ENCODE measurements at places on chromosomes 12 and 14. TPM values are rescaled to one million over a fixed set of nuclear protein-coding genes. Genes with fewer than 3 reads are reported as not detected.
A peak's percentile ranks its signal among the peaks of the same experiment; 100 is the strongest.

RFLNA gene
- total RNA-seq = not detected

- no peak for DNase-seq
- no peak overlapping the region for H3K27ac ChIP-seq
- no peaks in the 10 kb centered on the region for H3K4me1 ChIP-seq
- H3K36me3 ChIP-seq = no peaks in the 10 kb centered on the region
- peaks cover 25% of the 10 kb centered on the region for H3K27me3 ChIP-seq
- no peak overlapping the region for H3K4me3 ChIP-seq
These were observed 14.4 kb downstream of the EML1 start for GRCh38 chr14:99807413-99808153.

GRCh38 chr14:69315301-69315700 is 55.3 kb downstream of the GALNT16 start:
- no peaks in the 10 kb centered on the region for H3K36me3 ChIP-seq
- peaks cover 3% of the 10 kb centered on the region for H3K27me3 ChIP-seq
- H3K27ac ChIP-seq = no peak overlapping the region
- no peaks in the 10 kb centered on the region for H3K4me1 ChIP-seq

SLCO1C1 gene
- total RNA-seq = not detected

DNA sequence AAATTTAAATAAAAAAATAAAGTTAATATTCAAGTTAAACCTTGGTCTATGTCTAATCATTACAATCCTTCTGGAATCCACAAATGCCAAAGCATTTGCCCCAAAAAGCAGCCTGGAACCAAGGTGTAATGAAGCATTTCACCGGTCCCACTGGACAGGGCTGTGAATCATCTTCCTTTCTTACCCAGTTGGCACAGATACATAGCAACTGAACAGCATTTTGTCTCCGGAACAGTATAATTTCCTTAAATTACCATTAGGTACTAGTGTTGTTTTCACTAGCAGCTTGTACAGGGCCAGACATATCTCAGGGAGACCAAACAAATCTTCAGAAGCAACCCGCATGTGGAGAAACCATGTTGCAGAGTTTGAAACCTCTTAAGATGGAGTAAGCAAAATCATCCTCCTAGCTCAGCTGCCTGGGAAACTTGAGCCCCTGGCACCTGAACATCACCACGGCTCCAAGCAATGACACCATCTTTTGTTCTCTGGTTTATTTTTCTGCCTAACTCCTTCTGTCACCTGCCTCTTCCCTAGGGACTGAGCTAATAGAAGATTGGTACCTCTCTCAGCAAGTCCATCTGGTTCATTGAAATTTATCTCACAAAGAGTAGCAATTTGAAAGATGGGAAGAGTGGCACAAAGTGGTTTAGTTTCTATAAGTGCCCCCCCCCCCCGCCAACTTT is 17.9 kb upstream of the MDM1 start:
- H3K27me3 ChIP-seq = no peaks in the 10 kb centered on the region
- H3K4me1 ChIP-seq = peaks cover 4% of the 10 kb centered on the region
- DNase-seq = no peak

DNA sequence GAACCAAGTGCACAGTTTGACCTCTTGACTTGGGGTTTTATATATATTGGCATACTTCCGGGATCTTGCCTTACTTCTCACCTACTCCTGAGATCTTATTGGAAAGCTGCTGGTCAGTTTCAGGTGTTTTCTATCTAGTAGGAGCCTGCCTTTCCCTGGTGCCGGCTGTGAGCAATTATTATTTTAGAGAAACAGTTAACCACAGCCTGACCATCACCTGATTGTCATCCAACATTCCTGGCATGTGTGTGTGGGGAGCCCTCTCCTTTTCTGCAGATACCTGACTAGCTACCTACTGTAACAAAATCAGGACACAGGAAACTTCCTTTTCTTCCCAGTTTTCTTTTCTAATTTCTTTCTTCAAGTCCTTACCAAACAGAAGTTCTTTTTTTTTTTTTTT is 220.4 kb downstream of the ATP23 start:
- no peak overlapping the region for H3K27ac ChIP-seq
- H3K4me3 ChIP-seq = no peak overlapping the region
- H3K4me1 ChIP-seq = no peaks in the 10 kb centered on the region
- H3K36me3 ChIP-seq = no peaks in the 10 kb centered on the region

DNA sequence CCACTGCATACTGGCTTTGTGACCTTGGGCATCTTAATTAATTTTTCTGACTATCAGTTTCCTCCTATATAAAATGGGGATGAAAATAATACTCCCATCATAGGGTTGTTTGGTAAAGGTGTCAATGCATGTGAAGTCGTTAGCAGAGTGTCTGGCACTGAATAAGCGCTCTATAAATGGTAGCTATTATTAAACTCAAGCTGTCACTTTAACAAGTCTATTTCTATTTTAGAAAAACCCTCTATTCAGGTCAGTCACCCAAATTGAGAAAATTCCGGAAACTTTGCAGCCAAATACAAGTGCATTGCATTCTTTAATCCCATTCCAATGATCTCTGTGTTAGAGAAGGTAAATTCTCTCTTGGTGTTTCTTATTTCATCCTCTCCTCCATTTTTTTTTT is 363.1 kb downstream of the SYT1 start:
- no peak overlapping the region for H3K27ac ChIP-seq
- no peaks in the 10 kb centered on the region for H3K27me3 ChIP-seq
- no peak overlapping the region for H3K4me3 ChIP-seq
- no peak for DNase-seq
- H3K36me3 ChIP-seq = peaks cover under 1% of the 10 kb centered on the region

DNA sequence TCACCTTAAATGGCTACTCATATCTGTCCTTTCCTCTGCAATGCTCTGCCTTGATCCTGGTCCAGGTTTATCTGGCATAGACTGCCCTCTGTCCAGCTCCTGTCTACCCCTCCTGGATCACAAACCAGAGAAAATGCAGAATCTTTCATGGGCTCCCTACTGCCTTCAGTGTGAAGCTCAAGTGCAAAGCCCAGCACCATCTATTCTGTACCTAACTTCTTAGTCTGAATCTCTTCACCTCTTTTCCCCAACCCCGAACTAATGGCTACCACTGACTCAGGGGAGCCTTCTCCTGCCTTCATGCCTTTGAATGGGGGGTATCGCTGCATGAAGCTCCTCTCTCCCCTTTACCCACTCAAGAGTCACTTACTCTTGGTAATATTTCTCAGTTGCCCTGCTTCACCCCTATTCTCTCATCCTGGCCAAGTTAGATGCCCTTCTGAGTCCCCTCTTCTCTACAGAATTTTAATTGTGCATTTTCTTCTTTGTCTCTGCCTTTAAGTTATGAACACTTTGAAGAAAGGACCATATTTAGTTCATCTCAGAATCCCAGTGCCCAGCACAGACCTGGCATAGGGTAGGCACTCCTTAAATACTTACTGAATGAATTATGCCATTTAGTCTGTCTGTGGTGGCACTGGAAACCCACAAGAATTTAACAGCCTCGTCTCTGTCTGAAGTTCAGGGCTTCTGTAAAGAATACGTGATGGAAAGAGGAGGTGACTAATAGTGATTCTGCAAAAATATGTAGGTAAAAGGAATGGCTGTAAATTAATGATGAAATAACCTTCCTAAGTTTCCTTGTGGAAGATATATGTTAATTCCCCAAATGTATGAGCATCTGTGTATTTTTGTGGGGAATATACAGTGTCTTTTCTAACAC is 191.3 kb upstream of the AMIGO2 start:
- DNase-seq = peak; percentile 35
- H3K4me1 ChIP-seq = peaks cover 79% of the 10 kb centered on the region
- H3K4me3 ChIP-seq = peak overlapping the region; percentile 59
- no peaks in the 10 kb centered on the region for H3K27me3 ChIP-seq

- H3K4me1 ChIP-seq = no peaks in the 10 kb centered on the region
- DNase-seq = no peak
- H3K4me3 ChIP-seq = no peak overlapping the region
These were observed 28.9 kb upstream of the TMX1 start for GRCh38 chr14:51211149-51211548.

DNA sequence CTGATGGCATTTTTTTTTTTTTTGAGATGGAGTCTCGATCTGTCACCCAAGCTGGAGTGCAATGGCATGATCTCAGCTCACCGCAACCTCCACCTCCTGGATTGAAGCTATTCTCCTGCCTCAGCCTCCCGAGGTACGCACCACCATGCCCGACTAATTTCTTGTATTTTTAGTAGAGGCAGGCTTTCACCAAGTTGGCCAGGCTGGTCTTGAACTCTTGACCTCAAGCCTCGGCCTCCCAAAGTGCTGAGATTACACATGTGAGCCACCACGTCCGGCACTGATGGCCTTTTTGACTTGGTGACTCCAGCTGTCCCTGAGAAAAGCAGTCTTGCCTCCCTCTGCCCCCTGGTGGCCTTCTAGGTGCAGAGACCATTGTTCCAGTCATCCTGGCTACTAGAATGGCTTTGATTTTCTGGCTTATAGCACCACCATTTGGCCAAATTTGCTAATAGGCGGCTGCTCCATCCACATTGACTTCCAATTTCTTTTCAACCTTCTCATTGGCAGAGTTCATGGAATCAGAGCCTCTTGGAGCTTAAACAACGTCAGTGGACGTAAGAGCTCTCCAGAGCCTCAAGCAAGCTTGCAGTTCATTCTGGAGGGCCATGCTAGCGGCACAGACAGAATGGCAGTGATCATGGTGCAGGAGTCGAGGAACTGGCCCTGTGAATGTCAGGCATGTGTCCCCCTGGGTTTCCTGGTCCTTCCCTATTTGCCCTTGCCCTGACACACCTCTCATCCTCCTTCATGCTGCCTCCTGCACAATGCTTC is 25.4 kb upstream of the EIF4B start:
- no peaks in the 10 kb centered on the region for H3K36me3 ChIP-seq
- H3K4me1 ChIP-seq = no peaks in the 10 kb centered on the region
- DNase-seq = peak; percentile 75
- H3K27me3 ChIP-seq = peaks cover 29% of the 10 kb centered on the region
- H3K4me3 ChIP-seq = no peak overlapping the region
- no peak overlapping the region for H3K27ac ChIP-seq

EML5 gene
- 3.0 TPM for total RNA-seq

DNA sequence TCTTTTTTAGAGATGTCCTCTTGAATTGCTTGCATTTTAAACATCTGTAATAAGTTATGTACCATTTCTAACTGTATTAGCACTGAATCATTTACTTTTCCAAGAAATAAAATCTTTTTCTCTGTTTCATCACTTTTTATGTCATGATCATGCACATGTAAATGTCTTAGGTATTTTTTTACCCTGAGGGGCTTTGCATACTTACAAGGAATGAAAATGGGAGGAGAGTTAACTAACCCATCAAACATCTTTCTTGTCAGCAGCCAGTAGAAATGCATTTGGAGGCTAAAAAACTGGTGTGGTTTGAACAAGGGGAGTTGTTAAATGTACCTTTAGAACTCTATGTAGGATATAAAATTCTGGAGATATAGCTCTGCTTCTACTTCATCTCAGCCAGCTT is 1080.3 kb downstream of the GALC start:
- no peak for DNase-seq
- H3K27ac ChIP-seq = no peak overlapping the region
- no peak overlapping the region for H3K4me3 ChIP-seq
- no peaks in the 10 kb centered on the region for H3K4me1 ChIP-seq
- H3K36me3 ChIP-seq = no peaks in the 10 kb centered on the region

EAPP gene
- total RNA-seq = 38.6 TPM

- no peaks in the 10 kb centered on the region for H3K27me3 ChIP-seq
- H3K4me3 ChIP-seq = no peak overlapping the region
- H3K36me3 ChIP-seq = no peaks in the 10 kb centered on the region
- no peak for DNase-seq
- H3K27ac ChIP-seq = no peak overlapping the region
These were observed 281.5 kb downstream of the ZFP36L1 start for GRCh38 chr14:68511129-68512047.

GRCh38 chr14:20792556-20792955 is 10.1 kb downstream of the RNASE1 start:
- no peak overlapping the region for H3K27ac ChIP-seq
- no peaks in the 10 kb centered on the region for H3K27me3 ChIP-seq
- DNase-seq = no peak
- H3K4me1 ChIP-seq = no peaks in the 10 kb centered on the region

LRRK2 gene
- 0.21 TPM for total RNA-seq

MEG3 gene
- total RNA-seq = 0.10 TPM

GRCh38 chr12:106918746-106919145 is 37.0 kb upstream of the TMEM263 start:
- peaks cover 16% of the 10 kb centered on the region for H3K27me3 ChIP-seq
- H3K27ac ChIP-seq = no peak overlapping the region
- H3K4me3 ChIP-seq = no peak overlapping the region

DNA sequence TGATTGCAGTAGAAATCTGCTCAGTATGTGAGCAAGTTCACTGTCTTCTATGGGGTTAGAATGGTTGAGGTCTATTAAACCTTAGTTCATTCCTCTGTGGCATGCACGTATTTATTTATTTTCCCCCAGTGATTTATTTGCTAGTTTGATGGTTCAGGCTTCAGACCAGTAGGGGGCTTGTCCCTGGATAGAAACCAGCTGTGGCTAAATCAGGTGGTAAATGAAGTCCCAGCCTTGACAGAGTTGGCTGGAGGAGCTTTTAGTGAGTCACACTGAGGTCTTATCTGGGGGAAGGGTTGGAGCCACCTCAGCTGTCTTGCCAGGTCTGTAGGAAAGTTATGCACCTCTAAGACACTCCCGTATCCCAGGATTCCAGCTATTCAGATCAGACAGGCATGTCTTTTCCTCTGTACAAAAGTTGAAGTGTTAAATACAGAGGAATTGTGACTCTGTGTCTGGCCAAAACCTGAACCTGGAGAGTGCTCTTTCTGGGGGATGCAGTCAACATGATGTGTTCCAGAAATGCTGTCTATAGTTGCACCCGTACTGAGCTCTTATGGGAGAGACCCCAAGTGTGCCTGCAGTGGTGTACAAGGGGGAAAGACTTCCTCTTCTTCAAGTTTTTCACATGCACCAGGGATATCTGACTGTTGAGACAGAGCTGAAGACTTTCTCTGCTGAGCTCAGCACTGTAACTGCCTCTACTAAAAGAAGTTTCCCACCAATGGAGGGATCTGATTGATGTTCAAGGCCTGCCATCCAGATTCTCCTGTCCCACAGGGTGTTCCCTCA is 1322.1 kb downstream of the TMEM121 start:
- no peaks in the 10 kb centered on the region for H3K36me3 ChIP-seq
- no peak overlapping the region for H3K27ac ChIP-seq
- peak; percentile 25 for DNase-seq
- H3K27me3 ChIP-seq = no peaks in the 10 kb centered on the region
- H3K4me3 ChIP-seq = no peak overlapping the region

SIVA1 gene
- total RNA-seq = 137 TPM

GRCh38 chr12:125149160-125150108 is 84.2 kb downstream of the AACS start:
- no peak for DNase-seq
- no peaks in the 10 kb centered on the region for H3K27me3 ChIP-seq
- no peaks in the 10 kb centered on the region for H3K36me3 ChIP-seq
- H3K4me3 ChIP-seq = no peak overlapping the region

GRCh38 chr12:115132145-115132544 is 448.2 kb upstream of the TBX3 start:
- no peaks in the 10 kb centered on the region for H3K4me1 ChIP-seq
- H3K4me3 ChIP-seq = no peak overlapping the region
- DNase-seq = no peak
- H3K27ac ChIP-seq = no peak overlapping the region
- H3K36me3 ChIP-seq = no peaks in the 10 kb centered on the region
